ENCODE measurements at places on chromosomes 3 and 15.

DNA sequence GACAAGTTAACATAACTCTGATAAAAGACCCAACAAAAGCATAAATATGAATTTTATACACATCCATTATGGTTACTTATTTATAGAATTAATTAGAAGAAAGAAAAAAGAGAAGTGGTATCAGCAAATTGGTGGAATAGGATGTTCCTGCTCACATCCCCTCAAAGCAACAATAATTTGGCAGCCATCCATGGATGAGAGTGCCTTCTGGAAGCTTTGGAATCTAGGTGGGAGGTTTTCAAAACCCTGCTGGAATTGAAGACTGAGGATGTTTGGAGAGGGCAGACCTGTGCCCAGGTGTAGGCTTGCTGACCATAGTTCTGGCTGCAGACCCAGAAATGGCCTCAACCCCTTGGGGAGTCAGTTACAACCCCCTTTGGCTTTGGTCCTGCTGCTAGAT lies 91.2 kb downstream of the EDEM1 start:
- DNase-seq = no peak

GRCh38 chr15:42996871-42997270 lies 76.3 kb upstream of the TTBK2 start:
- no peak for DNase-seq

- no peak for DNase-seq
Measured at GRCh38 chr3:107236655-107237337, 140.4 kb upstream of the CCDC54 start.

DNA sequence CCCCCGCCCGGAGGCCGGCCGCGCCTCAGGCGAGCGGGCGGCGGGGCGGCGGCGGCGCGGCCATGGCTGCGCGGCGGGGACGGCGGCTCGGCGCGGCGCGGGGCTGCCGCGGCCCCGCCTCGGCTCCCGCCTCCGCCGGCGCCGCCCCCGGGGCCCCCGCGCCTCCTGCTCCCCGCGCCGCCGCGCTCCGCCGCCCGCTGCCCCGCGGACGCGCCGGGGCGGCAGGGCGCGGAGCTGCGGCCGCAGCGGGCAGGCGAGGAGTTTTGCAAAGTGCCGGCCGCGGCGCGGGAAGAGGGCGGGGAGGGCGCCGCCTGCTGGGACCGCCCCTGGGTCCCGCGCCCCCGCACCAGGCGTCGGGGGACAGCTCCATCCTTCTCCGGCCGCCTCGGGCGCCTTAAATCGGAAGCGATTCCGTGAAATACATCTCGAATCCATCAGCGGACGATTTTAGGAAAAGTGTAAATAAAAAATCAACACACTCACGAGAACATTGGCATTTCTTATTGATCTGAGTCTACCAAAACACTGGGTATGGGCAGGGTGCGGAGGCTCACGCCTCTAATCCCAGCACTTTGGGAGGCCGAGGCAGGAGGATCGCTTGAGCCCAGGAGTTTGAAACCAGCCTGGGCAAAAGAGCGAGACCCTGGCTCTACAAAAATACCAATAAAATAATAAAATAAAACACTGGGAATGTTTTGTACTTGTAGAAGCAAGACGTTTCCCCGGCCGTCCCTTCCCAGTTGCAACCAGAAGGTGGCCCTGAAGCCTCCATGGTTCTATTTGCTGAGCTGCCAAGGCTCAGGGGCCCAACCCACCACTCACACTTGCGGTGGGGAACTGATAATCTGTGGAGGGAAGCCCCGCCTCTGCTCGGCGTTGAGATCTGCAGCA lies 136.9 kb downstream of the NUP210 start:
- no peak for DNase-seq

DNA sequence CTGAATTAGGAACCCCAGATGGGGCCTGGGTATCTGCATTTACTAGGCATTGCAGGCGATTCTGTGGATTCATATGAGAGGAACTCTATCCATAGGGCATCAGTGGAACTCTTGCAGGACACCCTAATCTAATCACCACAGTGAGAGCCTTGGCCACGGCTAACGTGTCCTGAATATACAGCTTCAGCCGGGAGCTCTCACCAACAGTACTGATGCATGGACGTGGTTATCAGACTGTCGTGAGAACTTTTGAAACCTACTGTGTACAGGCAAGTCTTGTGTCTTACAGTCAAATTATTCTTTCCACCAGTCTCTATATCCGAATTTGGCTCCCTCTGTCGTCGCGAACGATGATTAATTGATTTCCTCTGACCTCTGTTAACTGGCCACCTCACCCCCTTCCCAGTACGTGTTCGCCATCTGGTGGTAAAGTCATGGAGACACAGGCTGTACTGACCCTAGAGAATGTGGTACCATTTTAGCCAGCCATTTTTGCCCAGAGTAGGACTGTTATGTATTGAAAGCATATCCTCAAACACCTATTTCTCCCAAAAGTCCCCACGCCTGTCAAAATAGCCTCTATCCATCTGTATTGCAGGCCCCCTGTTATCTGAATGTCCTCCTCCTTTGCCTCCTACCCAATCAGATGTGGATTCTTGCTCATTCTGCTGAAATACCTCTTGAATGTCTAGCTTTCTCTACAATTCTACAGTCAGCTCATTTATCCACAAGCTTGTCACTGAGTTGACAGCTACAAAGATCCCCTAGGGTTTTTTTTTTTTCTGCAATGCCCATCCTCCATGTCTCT lies 39.7 kb downstream of the GLDN start:
- DNase-seq = no peak

DNA sequence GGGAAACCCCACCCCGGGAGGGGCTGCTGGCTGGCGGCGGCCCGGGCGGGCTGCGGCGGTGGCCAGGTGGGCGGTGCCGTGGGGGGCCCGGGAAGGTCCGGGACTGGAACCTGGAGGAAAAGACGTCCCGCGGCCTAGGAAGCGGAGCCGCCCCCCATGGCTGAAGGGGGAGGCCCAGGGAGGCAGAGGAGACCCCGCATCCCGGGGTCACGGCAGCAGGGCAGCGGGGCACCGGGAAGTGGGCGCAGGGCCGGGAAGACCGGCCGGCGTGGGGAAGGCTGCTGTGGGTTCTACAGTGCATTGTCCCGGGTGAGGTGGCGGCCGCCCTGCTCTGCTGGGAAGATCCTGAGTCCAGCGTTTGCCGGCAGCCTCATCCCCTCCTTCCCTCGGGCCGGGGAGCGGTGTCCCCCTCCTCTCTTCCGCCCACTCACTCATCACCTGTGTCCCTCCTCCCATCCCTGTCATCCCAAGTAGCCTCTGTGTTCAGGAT lies 525 bp upstream of the FSTL1 start:
- no peak for DNase-seq

DNA sequence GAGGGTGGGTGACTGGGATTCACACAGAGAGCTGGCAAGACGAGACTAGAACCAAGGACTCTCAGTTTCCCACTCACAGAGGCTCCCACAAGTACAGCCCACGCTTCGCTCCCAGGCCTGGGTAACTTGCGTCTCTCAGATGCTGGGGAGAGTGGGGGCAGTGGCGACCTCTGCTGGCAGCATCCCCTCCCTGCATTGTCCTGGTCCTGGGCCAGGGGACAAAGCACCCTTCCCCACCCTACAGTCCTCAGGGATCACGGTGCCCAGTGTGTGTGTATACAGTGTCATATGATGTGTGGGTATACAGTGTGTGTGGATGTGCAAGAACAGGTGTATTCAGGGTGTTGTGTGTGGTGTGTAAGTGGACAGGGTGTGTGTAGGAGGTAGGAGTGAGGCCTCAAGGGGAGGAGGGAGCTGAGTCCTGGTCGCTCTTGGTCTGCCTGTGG lies 12.8 kb downstream of the VILL start:
- peak; percentile 44 for DNase-seq

DNA sequence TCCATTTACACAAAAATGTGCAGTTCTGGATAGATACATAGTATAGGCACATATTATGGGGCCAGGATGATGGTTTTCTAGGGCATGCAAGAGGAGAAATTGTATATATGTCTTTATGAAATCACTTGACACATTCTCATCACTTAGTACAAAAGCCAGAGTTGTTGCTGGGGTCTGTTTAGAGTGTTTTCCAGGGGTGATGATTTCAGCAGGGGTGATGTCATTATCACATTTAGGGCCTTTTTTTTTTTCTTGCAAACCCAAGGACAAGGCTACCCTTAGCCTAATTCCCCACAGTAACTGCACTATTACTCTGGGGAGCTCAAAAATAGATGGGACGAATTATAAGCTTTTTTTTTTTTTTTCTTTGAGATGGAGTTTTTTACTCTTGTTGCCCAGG lies 3.6 kb downstream of the ZNF589 start:
- DNase-seq = no peak

DNA sequence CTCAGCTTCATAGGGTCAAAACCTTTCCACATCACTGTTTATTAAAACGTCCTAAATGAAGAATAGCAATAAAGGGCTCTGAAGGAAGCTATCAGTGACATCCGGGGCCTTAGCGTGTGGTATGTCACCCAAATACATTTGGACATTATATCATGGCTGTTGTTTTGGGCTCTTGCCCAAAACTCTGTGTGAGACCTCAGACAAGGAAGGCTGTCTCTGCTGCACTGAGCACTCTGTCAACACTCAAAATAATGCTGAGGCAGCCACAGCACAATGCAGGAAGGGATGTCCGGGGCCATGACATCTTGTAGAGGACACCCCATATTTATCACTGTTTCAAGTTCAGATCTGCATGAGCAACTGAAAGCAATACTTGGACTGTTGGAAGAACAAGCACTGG lies 293.8 kb upstream of the WNT5A start:
- DNase-seq = no peak

- DNase-seq = no peak
Measured at GRCh38 chr3:169103951-169104941, 559.3 kb downstream of the MECOM start.

DNA sequence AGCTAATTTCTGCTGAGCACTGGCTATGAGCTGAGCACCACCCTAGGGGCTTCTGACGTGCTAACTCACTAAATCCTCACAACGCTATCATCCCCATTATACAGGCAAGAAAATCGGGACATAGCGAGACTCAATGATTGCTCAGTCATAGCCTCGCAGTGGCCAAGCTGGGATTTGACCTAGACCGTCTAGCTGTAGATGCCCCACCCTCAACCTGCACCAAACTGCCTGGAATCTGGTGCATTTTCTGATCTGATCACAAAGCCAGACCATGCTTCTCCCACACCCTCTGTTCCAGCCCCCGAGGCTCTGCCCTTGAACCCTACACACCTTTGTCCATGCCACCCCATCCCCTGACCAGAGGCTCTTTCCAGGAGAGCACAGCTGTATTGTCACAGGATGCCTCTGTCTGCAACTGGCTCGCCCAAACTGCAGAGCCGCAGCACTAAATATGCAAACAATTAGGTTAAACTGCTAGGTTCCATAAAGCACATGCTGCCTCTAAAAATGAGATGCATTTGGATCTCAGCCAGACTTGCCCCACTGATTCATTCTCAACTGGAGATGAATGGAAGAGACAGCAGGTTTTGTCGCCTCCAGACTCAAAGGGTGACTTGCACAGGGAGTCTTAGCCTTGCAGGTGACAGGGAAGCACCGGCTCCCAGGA lies 95.2 kb downstream of the NUP210 start:
- no peak for DNase-seq

DNA sequence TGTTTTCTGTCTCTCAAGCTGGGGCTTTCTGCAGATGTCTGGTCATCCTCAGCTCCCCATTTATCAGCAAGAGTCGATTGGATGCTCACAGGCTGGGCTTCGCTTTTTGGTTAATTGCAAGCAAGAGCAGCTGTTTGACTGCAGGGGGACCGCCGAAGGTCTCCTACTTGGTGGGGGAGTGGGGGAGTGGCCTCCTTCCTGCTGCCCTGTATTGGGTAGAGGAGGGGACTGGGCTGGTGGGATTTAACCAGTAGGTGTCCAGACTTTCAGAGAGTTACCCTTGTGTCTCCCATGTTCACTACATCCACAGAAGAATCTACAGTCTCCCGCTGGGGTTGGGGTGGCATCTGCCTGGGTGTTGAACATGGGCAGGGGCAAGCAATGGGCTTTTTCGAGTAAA lies 78.7 kb downstream of the PLXNA1 start:
- no peak for DNase-seq

DNA sequence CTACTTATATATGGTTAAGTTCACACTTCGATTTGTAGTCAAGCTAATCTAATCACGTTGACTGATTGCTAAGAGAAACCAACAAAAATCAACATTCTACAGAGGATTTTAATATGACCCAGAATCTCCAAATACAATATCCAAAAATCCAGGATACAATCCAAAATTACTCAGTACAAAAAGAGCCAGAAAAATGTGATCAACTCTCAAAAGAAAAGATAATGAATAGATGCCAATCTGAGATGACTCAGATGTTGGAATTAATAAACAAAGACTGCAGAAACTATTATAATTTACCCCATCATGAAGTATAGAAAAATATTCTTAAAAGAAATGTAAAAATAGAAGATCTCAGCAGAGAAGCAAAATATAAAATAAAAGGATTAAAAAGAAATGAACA lies 22.3 kb downstream of the HACL1 start:
- DNase-seq = no peak

GRCh38 chr3:12345141-12345561 lies 56.3 kb downstream of the PPARG start:
- DNase-seq = no peak

DNA sequence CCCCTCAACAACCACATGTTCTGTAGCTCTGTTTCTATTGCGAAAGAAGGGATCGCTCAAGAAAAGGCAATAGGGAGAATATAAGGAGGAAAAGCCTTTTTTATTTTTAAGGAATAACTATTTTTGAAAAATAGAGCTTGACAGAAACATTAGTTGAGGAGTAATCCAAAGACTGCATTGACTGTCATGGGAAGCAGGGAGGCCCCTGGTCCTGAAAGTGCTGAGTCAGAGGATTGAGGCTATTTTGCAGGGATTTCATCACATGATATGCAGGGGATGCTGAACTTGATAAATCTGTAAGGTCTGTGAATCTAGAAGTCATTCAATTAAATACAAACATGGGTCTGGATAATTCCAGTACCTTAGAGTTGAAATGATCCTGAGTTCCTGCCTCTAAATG lies 92.0 kb downstream of the MTHFS start:
- DNase-seq = no peak

DNA sequence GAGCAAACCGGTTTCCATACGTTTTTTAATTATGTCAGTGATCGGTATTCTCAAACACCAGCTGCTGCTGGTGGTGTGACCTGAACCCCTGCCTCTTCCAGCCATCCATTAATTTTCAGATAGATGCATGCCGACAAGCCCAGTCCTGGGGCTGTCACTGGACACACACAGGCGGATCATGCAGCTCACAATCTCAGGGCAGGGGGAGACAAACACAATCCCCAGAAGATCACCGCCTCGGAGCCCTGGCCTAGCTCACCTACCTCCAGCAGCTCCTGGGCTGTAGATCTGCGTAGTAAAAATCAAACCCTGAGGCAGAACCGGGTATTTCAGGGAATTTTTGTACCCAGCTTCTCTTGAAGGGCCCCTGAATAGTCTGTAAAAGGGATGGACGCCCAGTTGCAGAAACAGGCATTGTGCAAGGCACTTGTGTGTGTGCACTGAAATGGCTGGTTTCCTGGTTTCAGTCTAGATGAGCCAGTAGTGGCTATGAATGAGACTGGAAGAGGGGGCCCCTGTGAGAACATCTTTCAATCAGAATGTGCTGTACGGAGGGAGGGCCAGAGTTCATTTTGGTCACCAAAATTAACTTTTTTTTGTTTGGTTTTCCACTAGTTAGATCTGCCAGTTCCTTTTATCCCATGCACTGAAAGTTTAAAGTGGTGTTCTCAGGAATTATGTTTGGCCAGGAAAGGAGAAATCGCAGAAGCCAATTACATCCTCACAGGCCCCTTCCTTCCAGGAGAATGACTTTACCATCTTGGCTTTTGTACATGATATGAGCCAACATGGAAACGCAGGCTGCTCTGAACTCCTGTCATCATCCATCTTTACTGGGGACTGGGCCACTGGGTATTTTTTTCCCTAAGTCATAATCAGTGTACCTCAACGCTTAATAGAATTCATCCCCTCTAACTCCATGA lies 55.0 kb upstream of the RPL32 start:
- no peak for DNase-seq
